Right ventricle myocardium superior (tissue), 1 donor: ENCODE measurements at places on chromosomes 12 and 14.

GRCh38 chr12:46261646-46262045 is 7.2 kb downstream of the SLC38A1 start:
- DNase-seq: no peak

DNA sequence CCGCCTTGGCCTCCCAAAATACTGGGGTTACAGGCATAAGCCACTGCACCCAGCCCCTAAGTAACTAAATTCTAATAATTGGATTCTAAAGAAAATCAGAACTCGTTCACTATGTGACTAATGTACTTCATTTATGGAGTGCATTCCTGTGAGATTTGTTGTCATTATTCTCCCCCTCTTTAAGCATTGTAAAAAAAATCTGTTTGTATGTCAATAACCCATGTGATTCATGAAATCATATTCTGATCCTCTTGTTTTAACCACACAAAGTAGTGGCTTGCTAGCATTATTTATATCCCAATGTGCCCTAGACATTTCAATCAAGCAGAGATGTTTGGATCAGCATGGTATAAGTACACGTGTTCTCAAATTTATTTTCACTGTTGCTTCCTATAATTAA is 78.2 kb upstream of the OSBPL8 start:
- no peak for DNase-seq

- DNase-seq: no peak
These were observed 259.9 kb upstream of the GARIN6 start for GRCh38 chr12:99387661-99388060.

DNA sequence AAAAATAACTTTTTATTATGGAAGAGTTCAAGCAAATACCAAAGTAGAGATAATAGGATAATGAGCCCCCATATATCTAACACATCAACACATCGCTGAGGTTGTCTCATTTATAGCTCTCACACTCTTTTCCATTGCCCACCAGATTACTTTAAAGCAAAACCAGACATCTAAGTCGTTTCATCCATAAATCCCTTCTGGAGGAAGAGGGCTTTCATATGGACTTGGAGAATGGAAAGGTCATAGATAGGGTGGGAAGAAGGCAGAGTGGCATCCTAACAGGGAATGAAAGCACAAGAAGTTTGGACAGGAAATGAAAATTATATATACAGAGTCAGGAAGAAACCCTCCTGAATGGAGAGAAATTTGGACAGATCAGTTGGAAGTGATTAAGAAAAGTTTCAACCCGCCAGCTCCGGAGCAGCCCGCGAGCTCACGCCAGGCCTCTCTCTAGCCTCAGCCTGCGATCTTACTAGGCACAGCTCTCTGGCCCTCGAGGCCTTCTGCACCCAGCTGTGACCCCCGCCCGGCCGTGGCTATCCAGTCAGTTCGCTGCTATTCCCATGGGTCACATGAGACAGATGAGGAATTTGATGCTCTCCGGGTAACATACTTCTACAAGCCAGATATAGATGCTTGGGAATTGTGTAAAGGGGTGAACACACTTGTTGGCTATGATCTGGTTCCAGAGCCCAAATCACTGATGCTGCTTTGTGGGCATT is 48.4 kb upstream of the NID2 start:
- DNase-seq: no peak

DNA sequence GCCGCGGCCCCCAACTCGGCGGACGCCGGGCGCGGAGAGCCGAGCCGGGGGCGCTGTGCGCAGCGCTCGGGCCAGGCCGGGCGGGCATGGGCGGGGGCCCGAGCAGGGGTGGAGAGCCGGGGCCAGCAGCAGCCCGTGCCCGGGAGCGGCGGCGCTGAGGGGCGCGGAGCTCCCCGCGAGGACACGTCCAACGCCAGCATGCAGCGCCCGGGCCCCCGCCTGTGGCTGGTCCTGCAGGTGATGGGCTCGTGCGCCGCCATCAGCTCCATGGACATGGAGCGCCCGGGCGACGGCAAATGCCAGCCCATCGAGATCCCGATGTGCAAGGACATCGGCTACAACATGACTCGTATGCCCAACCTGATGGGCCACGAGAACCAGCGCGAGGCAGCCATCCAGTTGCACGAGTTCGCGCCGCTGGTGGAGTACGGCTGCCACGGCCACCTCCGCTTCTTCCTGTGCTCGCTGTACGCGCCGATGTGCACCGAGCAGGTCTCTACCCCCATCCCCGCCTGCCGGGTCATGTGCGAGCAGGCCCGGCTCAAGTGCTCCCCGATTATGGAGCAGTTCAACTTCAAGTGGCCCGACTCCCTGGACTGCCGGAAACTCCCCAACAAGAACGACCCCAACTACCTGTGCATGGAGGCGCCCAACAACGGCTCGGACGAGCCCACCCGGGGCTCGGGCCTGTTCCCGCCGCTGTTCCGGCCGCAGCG is 639 bp downstream of the FZD10 start:
- no peak for DNase-seq
